IPS-NIHi11 (cell line): ENCODE measurements at places on chromosomes 1 and 21.
A peak's percentile ranks its signal among the peaks of the same experiment; 100 is the strongest.

- no peak for DNase-seq
These were observed 20.7 kb upstream of the DNASE2B start for GRCh38 chr1:84377480-84378095.

- DNase-seq, result no peak
These were observed 30.8 kb downstream of the IGSF5 start for GRCh38 chr21:39775816-39776215.

GRCh38 chr1:155185783-155186066 lies 12.1 kb downstream of the TRIM46 start:
- no peak for DNase-seq

DNA sequence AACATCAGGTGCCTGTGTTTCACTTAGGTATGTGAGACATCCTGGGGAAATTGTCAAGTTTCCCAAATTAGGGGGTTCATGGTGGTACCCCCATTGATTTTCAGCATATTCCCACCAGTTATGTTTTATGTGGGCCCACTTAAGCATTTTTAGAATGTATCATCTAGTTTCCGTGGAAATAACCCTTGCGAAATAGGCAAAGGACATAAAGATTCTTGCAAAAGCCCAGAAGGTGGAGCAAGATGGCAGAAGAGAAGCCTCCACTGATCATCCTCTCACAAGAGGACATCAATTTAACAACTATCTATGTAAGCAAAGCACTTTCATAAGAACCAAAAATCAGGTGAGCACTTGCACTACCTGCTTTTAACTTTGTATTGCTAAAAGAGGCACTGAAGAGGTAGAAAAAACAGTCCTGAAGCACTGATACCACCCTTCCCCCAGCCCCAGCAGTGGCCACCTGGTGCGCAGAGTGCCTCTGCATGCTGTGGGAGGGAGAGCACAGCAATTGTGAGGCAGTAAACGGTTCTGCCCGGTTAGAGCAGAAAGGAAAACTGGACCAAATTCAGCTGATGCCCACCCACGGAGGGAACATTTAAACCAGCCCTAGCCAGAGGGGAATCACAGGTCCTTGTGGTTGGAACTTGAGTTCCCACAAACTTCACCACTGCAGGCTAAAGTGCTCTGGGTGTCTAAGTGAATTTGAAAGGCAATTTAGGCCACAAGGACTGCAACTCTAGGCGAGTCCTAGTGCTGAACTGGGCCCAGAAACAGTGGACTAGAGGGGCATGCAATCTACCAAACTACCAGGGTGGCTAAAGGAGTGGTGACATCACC lies 23.2 kb downstream of the MCOLN2 start:
- no peak for DNase-seq

DNA sequence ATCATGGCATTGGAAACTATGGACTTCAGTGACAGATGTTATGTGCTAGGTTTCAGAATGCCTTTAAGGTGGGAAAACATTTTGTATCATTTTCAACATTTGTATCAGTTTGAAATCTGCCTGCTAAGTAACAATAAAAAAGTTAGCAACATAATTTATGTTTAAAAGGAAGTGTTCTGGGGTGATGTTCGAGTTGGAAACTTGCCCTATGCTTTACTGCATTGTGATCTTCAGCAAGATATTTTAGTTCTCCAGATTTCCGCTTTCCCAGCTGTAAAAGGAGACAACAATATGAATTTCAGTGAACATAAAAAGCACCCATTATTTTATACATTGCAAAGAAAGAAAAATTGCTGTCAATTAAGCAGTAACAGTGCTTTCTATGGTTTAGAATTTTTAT lies 187.4 kb downstream of the DISC1 start:
- no peak for DNase-seq

- DNase-seq, result peak; percentile 64
These were observed 91.5 kb downstream of the SIPA1L2 start for GRCh38 chr1:232538224-232538942.

GRCh38 chr21:32520875-32521735 lies 64.2 kb downstream of the TCP10L start:
- no peak for DNase-seq

DNA sequence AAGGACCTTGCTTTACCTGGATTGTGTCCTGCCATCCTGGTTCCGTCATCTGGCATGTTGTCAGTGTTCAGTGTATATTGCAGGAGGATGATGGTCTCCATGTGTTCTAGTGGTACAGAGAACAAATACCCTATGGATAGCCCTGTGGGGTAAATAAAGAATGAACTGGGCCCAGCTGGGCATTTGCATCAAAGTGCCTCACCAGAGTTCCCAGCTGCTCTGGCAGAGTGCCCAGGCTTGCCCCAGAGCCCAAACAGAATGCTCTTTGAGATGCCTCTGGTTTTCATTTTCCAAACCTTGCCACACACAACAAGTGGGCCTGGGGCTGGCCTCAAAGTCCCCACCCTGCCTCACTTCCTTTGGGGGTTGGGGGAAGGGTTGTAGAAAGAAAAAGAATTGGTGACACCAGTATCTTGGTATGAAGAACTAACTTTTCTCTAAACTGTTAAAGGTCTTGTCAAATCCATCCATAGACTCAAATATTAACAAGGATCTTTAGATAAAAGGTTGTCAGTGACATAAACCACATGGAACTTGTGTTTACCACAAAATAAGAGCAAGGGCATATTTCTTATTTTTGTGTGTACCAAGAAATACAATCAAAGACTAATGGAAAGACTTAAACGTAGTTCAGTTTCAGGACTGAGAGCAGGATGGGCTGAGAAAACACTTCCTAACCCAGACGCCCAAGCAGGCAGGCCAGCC lies 82.2 kb downstream of the LMO4 start:
- no peak for DNase-seq

GRCh38 chr1:205590457-205590768 lies 41.4 kb downstream of the ELK4 start:
- DNase-seq, result no peak

DNA sequence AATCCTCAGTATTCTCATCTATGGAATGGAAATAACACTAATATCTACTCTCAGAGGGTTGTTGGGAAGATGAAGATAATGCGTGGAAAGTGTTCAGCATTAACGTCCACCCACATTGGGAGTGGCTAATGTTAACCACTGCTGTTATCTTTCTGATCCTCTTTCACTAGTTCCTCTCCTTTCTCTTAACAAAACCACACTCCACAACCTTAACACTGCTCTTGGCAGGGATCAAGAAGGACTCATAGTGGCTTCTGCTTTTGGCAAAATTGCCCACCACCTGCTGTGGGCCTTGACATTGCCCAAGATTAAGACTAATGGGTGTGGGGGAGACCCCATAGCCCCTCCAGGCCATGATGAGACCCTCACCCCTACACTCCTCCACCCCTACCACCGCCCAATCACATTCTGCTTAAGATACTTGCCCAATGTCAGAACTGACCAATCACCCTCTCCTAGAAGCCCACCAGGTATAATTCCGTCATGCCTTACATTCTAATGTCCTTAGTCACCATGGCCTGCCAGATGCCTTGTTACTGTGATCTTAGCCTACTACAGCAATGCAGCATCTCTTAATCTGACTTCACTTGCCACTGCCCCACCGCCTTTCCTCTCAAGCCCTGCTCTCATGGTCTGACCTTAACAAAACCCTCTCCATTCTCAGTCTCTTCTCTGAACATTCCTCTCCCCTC lies 27.1 kb downstream of the DHCR24 start:
- DNase-seq, result no peak

- no peak for DNase-seq
These were observed 61.8 kb upstream of the GORAB start for GRCh38 chr1:170470121-170470520.

DNA sequence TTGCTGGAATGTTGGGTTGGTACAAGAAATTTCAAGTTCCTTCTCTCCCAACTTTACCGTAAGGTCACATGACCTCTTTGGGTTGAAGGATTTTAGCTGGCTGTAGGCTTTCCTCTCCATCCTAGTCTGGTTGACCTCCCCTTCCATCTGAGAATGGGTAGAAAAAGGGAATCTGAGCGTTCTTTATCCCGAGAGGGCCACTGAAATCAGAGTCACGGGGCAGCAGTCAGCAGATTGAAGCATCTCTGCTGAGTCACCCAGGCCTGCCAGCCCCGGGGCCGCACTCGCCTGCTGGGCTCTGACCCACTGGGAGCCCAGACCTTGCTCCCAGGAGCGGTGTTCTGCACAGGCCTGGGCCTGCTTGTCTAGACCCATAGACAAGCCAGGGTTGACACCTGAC lies 31.0 kb downstream of the TMCC2 start:
- peak; percentile 38 for DNase-seq

- peak; percentile 62 for DNase-seq
These were observed 12.3 kb upstream of the NFASC start for GRCh38 chr1:204858363-204858821.

- no peak for DNase-seq
These were observed 3.6 kb upstream of the MAP1LC3C start for GRCh38 chr1:242002510-242002909.

- DNase-seq, result peak; percentile 20
These were observed 8.9 kb upstream of the RAB3GAP2 start for GRCh38 chr1:220281159-220281574.

- no peak for DNase-seq
These were observed 335.2 kb downstream of the HHAT start for GRCh38 chr1:210663730-210664573.

DNA sequence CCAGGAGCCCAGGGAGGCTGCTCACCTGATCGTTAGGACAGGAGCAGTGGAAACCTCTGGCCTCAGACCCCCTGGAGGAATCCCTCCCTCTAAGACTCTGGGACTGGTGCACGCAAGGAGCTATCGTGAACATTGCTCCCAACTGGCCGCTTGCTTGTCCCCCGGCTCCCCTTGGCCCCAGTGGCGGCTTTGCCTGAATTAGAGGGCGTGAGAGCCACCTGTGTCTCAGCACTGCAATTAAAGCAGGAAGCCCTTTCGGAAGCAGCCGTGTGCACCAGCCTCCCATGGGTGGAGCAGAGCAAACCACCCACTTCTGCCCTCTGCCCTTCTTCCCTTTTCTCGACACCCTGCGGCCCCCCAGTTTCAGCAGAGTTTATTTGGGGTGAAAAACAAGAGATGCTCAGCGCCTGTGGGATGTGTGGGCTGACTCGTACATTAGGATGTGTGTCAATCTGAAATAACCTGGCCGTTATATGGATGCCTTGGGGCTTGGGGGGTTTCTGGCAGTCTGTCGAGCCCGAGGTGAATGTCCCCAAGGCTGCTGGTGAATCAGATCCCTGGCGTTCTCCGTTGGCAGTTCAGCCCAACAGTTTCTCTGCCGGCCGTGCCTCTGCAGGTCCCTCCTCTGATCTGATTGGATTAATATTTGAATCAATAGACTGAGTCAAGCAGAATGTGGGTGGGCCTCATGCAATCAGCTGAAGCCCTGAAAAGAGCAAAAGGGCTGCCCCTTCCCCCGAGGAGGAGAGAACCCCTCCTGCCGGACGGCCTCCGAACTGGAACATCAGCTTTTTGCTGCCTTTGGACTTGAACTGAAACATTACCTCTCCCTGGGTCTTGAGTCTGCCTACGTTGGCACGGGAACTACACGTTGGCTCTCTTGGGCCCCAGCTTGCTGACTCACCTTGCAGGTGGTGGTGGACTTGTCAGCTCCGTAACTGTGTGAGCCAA lies 7.3 kb upstream of the UMODL1 start:
- no peak for DNase-seq

- no peak for DNase-seq
These were observed 42.4 kb downstream of the DRAM2 start for GRCh38 chr1:111097356-111098099.

GRCh38 chr1:217369271-217369981 lies 261.5 kb downstream of the GPATCH2 start:
- DNase-seq, result peak; percentile 36

DNA sequence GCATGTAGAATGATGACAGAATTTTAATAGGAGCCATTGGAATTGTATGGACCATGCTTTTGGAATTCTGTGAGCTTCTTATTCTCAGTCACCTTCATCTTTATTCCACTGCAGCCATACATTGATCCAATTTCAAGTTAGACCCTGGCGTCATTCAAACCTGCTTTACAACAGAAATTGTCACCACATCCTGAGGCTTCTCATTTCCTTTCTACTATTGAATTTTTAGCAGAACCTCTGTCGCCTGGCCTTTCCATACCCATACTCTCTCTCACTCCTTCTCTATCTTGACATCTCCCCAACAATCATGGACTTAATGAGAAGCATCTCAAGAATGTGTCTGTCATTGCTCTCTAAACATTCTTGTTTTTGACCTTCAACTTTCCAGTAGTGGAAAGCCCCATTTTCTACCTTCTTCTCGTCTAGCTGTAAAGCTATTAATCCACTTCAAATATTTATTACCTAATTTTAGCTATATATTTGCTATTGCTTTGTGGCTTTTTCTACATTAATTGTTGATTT lies 74.1 kb downstream of the CRB1 start:
- no peak for DNase-seq

GRCh38 chr21:35408401-35408800 lies 359.3 kb upstream of the RUNX1 start:
- no peak for DNase-seq

- DNase-seq, result no peak
These were observed 17.0 kb upstream of the TRIM45 start for GRCh38 chr1:117138561-117138960.

DNA sequence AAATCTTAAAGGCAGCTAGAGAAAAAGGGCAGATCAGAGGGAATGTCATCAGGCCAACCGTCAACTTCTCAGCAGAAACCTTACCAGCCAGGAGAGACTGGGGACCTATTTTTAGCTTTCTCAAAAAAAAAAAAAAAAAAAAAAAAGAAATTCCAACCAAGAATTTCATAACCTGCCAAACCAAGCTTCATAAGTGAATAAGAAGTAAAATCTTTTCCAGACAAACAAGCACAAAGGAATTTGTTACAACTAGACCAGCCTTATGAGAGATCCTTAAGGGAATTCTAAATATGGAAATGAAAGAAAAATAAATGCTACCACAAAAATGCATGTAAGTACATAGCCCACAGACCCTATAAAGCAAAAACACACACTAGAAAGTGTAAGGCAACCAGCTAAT lies 267.7 kb downstream of the AKT3 start:
- DNase-seq, result no peak

DNA sequence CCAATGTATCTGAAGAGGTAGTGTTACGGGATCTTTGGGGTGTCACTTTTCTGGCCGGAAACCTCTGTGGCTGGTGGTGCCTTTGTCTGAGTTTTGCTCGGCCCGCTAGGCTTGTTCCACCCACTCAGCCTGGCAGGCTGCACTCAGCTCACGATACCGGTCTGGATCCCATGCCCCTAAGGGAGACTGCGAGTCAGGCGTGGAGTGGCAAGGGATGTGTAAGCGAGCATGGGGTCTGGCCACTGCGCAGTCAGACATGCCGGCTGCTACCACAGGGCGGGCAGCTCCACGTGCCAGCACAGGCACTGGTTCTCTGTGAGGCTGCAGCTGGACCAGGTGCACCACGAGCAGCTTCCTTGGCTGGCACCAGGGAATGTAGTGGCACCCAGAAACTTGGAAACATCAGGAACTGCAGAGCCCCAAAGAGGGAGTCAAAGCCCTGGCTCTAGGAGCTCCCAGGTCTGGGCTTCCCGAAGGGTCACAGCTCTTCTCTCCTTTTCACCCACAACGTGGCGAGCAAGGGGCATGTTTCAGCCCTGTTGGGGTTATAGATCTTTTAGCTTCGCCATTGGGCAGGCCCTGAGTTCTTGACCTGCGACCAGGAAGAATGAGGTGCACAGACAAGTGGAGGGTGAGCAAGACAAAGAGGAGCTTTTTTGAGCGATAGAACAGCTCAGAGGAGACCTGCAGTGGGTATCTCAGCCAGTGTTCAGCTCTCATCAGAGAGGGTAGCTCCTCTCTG lies 23.8 kb upstream of the LRRC8C start:
- no peak for DNase-seq

- peak; percentile 53 for DNase-seq
These were observed 41.7 kb downstream of the TMEM53 start for GRCh38 chr1:44632598-44632997.
